RPMI7951 (cell line): ENCODE measurements at places on chromosomes 5 and 9.

DNA sequence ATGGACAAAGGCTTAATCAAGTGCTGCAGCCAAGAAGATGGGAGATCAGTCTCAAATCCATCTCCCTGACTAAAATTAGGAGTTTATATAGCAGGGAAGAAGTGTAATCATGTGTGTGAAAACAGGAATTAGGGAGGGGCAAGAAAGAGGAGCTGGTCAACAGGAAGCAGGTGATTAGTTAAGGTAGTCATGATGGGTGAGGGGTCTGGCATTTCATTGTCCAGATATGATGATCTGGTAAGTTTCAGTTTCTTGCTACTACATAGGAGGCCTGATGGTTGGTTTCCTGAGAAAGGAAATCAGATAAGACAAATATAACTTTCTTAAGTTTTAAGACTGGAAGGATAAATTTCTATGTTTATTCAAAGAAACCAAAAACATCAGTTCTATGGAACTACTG, 455.6 kb upstream of the GRAMD2B start:
- no peak for DNase-seq

DNA sequence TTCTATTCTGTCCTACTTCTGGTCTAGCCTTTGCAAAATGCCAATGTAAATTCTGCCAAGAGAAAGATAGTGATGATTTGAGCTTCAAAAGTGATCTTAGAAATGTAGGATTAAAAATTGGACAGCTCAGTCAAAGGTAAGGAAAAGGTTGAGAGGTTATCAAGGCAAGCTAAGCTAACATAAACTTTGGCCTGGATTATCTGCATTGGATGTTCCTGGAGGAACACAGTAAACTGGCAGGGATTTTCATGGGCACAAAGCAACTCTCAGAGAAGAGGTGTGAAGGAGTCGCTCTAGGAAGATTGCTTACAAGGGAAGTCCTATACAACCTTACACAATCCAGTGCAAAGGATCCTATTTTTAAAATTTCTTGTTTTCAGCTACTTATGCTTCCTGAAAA, 115.2 kb downstream of the JAKMIP2 start:
- DNase-seq = no peak

DNA sequence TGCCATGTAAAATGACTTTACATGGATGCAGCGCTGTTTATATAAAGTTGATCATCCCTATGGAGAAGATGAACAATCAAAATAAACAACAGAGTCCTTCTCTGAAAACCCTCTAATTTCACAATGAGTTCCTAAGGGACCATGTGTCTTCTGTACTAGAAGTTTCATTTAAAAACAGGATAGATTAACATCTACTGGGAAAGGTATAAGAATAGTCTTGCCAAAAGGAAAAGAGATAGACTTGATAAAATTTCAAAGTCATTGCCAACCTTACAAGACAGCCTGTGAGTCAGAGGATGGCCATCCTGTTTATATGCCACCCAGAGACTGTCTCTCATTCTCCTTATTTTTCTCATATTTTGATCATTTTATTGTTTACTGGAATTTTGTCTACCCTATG, 367.1 kb upstream of the PDE4D start:
- DNase-seq = peak; percentile 11

DNA sequence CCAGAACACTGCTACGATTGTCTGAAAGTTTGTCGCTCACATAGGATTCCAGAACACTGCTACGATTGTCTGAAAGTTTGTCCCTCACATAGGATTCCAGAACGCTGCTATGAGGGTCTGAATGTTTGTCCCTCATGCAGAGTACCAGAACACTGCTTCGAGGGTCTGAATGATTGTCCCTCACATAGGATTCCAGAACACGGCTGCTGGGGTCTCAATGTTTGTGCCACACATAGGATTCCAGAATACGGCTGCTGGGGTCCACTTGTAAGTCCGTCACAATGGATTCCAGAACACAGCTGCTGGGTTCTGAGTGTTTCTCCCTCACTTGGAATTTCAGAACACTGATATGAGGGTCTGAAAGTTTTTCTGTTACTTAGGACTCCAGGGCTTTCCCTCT, 203.3 kb downstream of the FOXD4L6 start:
- DNase-seq = no peak

DNA sequence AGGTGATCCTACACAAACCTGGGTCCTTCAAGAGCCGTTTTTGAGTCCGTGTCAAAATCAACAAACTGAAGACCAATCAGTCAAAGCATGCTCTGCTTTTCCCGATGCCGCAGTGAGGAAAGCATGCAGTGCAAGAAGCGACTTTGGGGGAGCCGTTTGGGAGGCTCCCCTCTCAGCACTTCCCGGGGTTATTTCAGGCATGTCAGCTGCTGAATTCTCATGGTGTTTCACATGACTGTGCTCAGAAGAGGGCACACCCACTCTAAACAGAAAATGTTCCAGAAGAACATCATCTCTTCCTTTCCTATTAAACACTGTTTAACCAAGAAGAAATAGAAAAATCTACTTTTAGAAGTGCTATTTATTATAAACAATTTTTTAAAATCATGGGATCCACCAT, 125.5 kb downstream of the EPB41L4A start:
- DNase-seq = no peak

DNA sequence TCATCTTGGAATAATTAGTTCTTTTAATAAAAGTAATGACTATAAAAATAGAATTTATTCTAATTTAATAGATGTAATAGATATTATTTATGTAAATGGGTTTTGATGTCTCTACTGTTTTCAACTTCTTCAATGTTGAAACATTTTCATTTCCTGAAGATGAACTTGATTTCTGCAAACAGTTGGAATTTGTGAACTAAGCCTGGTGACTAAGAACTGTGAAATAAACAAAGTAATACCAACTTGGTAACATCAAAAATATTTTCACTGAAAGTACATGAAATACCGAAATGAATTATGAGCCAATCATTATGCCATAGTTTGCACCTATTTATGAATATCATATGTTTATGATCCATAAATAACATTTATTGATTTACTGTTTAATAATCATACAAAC, 143.8 kb upstream of the FGF10 start:
- no peak for DNase-seq
